ENCODE measurements at places on chromosomes 1 and 21.

DNA sequence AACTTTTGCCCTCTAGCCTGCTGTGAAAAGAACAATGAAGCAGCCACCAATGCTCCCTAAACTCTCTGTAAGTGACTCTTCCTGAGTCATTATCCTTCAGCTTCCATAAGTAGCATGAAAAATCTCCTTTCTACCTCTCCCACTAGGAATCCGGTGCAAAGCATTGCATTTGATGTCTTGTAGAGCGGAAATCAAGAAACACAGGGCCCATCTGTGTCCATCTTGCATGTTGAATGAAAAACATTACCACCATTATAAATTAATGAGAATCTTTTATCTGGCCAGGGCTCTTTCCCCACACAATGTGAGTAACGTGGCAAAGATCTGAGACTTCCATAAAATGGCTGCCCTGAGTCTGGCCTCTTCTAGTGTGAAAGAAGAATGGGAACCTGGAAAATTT lies 324.4 kb downstream of the ADGRL2 start:
- DNase-seq, result no peak

GRCh38 chr21:37398697-37399096 lies 32.1 kb downstream of the DYRK1A start:
- DNase-seq, result no peak

DNA sequence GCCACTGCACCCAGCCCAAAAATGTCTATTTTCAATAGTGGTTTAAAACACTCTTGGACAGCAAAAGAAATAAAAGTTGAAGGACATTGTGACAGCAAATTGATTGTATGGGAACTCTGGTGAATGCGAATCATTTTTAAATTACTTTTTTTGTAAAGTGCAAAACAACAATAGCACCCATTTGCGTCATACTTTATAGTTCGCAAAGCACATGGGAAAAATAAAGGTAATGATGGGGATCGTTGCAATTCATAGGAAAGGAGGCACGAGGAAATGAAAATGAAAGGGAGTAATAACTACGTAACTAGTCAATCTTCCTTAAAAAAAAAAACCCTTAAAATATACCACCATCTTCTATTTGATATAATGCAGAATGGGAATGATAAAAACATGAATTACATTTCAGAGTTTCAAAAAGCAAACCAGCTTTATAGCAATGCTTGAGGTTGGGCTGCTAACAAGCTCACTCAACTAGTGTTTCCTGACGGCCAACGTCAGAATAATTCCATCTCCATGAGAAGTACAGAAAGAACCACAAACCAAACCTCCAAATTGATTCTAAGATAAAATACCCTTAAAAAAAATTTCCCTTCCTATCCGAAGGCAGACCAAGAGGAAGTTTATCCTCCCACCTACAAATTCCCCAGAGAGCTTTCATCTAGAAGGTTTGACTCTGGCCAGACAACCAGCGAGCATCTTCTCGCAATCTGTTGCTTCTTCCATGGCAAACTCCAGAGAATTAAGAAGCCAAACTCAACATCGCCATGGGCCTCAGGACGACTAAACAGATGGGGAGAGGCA lies at the start of gene EDARADD:
Gene EDARADD, plus strand, starts transcription at position 606 of the 801 bp plus-strand sequence. Its CDS starts 159 bp downstream, at position 765.
- no peak for DNase-seq

DNA sequence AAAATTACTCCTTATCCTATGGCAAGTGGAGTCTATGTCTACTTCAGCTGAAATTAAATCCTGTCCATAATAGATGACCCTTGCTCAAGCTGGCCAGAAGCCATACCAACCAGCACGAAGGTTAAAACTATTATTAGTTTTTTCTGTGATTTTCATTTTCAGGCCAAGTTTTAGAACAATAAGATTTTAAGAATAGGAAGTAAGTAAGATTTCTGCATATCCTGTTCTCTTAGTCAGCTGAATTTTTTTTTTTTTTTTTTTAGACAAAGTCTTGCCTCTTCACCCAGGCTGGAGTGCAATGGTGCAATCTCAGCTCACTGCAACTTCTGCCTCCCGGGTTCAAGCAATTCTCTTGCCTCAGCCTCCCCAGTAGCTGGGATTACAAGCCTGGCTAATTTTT lies 6.1 kb upstream of the RBP7 start:
- DNase-seq, result no peak

DNA sequence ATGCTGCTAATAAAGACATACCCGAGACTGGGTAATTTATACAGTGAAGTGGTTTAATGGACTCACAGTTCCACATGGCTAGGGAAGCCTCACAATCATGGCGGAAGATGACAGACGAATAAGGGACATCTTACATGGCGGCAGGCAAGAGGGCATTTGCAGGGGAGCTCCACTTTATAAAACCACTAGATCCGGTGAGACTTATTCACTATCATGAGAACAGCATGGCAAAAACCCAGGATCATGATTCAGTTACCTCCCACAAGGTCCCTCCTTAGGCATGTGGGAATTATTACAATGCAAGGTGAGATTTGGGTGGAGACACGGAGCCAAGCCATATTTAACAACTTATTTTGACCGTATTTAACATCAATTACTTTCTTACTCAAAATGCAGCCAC lies 739.0 kb downstream of the NCAM2 start:
- DNase-seq, result no peak

DNA sequence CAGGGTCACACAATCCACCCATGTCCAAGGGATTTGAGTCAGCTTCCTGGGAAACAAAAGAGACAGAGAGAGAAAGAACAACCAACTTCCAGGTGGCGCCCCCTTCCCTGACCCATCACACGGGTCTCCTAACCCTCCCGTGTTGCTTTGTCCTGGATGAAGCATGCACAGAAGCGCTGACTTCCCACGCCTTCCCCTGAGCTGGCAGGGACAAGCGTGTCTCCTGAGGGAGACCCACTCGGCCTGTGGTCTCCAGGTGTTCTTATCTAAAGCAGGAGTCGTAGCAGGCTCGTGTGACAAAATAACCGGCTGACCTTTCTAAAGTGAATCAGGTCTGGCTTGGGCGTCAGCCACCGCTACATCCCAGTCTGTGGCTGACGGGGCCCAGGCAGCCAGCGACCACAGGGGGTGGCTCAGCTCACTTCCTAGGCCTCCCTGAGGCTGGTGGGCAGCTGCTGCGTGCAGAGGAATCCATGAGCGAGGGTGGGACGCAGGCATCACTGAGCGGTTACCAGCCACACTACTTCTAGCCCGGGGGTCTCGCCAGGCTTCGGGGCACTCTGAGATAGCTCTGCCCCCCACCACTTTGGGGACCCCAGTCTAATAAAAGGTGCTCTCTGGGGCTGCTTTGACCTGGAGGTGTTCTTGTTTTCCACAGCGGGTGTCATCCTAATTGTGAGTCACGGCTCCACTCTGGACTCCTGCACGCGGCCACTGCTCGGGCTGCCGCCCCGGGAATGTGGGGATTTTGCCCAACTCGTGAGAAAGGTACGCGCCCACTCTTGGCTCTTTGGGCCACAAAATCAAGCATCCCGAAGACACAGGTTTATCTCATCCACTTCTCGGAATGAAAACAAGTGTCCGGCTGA lies 40.4 kb downstream of the UBASH3A start:
- DNase-seq, result no peak

DNA sequence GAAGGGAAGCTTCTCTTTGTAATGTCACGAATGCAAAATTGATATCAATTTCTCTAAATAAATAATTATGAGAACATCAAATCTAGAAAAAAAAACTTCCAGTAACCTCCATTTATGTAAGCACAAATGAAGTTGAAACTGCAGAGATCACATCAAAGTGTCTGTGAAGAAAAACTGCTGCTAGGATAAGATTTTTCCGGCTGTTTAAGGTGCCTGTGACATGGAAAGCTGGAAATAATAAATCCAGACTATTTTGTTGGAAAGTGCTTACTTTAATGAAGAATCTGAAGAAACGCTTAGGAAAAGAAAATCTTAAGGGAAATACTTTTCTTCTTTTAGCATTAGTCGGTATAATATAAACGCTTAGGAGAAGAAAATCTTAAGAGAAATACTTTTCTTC lies 57.0 kb downstream of the CHRM3 start:
- DNase-seq, result no peak

- DNase-seq, result no peak
Measured at GRCh38 chr1:17352419-17352909, 19.5 kb upstream of the PADI6 start.

GRCh38 chr21:23384679-23385078 lies 2222.6 kb downstream of the MRPL39 start:
- no peak for DNase-seq

GRCh38 chr1:71156590-71156989 lies 75.8 kb upstream of the ZRANB2 start:
- no peak for DNase-seq

GRCh38 chr1:236119943-236120484 lies 22.3 kb upstream of the GPR137B start:
- no peak for DNase-seq

DNA sequence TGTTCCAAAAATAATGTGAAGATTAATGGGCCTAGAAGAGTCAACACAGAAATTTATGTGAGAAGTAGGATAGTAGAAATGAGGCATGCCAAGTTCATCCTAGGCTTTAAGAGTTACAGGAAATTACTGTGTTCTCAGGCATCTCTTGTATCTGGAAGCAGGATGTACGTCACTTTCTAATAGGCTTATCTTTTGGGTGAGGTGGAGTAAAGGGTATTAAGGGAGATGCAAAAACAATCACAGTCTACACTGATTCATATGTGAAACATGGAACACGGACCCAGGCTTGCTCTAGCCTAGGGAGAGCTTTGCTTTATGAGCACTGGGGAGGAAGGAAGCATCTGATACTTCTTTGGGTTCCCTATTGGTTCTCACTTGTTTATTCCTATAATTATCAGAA lies 84.5 kb upstream of the RGS4 start:
- DNase-seq, result no peak

DNA sequence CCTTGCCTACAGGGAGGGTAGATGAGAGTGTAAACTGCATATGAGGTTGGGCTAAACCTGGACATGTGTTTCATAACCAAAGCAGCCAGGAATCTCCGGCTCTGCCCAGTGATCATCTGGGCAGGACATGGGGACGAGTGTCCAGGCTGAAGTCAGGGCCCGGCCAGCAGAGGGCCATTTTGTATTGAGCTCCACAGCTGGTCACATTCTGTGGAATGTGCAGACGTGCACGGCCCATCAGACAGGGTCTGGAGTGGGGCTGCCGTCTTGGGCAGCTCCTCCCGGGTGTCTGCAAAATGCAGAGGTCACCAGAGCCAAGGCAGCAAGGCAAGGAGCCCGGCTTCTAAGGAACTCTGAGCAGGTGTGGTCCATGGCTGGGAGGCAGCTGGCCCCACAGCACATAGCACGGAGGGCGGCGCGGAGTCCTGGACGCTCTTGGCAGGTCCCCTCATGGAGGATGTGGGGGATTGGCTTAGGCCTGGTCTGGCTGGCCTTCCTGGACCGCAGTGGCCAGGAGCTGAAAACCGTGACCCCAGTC lies 6.2 kb downstream of the LRRC3 start:
- DNase-seq, result no peak

DNA sequence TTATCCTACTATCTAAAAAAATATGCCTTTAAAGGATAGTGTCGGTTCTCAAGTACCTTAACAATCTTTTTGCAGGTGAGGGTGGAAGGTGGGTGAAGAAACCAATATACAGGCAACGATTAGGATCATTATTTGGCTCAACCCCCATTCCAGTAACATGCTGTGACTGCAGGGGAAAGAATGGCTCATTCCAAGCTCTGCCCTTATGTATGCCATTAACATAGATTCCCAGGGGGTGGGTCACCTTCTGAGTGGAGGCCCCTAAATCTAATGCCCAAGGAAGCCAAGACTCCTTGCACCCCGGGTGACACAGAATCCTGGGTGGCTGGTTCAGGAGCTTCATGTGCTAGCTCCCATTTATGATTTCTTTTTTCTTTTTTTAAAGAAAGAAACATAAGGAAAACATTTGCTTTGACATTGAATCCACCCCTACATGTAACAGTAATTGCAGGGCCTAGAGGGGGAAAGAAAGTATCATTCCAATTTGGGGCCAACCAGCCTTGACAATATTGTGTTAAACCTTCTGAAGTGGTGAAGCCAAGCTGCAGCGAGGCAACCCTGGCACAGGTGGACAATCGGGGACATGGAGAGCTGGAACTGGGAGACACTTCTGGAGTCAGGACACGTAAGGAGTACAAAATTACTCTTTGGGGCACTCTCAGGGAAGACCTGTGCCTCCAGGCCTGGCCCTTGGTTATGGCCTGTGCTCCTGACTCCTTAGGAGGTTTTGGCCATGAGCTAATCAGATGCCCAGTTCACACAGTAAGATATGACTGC lies 200.3 kb downstream of the PBX1 start:
- no peak for DNase-seq

GRCh38 chr1:64881281-64881680 lies 85.1 kb downstream of the JAK1 start:
- DNase-seq, result no peak

DNA sequence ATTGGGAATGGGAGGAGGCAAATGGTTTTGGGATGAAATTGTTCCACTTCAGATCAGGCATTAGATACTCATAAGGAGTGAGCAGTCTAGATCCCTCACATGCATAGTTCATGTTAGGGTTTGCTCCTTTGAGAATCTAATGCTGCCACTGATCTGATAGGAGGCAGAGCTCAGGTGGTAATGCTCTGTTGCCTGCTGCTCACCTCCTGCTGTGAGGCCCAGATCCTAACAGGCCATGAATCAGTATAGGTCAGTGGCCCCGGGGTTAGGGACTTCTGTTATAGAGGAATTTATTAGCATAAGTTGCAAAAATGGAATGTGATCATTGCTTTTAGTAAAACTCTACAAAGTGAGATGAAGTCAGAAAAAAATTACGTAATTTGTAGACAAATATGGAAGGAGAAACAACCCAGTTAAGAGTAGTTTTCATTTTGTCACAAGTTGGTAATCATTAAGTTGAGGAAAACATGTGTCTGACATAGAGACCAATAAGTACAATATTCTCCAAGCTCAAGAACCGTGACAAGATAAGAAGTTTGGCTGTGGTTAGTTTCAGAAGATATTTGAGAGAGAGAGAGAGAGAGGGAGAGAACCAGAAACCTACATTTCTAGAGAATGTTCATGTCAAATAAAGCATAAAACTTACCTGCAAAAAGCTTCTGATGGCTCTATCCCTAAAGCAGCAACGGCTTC lies 689.7 kb upstream of the PRMT6 start:
- no peak for DNase-seq

DNA sequence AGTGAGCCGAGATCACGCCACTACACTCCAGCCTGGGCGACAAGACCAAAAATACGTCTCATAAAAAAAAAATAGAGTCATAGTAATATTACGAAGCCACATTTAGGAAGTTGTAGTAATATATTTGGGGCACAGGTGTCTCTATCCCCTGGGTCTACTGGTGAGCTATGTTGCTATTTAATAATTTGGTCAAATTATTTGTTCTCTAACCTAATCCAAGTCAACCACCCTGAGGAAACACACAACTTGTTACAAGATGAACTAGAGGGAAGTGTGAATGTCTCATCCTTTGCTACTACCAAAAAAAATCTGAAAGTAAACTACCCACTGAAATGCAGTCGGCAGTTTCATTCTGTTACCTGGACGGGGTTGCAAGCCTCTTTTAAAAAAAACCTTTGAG lies 35.3 kb downstream of the RGS8 start:
- no peak for DNase-seq

Measured in activated CD4-positive, alpha-beta T cell treated with anti-CD3 and anti-CD28 coated beads, Interleukin-2, amount 50 U/mL, for 4 hours (primary cell).